ENCODE measurements at places on chromosomes 3 and 15.

- no peak for DNase-seq
Observed at GRCh38 chr3:174242311-174243041, 616.7 kb upstream of the NAALADL2 start.

- no peak for DNase-seq
Observed at GRCh38 chr3:127693336-127693843, 20.6 kb downstream of the ABTB1 start.

GRCh38 chr3:54698054-54698453 is 229.8 kb downstream of the LRTM1 start:
- no peak for DNase-seq

DNA sequence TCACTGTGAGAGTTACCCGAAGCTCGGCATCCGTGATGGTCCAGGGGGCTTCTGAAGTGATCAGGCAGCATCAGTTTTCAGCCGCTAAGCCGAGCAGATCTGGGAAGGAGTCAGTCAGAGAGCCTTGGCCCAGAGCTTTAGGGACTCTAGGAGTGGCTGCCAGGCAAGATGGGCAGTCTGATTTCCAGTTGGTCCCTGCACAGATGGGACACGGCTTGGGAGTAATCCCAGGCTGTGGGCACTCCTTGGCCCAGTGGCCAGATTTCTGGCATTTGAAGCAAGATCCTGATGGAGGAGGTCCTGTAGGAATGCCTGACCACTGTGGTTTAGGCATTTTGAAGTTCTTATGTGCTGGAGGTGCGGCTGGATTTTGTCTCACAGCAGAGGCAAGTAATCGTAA is 10.5 kb upstream of the IP6K2 start:
- DNase-seq: no peak

GRCh38 chr3:152973575-152973974 is 138.6 kb downstream of the P2RY1 start:
- no peak for DNase-seq

Data from MCF 10A (cell line).